NCI-H1694 treated with DMSO at 0.1 percent for 48 hours (cell line): ENCODE measurements at places on chromosomes 6 and 20.

DNA sequence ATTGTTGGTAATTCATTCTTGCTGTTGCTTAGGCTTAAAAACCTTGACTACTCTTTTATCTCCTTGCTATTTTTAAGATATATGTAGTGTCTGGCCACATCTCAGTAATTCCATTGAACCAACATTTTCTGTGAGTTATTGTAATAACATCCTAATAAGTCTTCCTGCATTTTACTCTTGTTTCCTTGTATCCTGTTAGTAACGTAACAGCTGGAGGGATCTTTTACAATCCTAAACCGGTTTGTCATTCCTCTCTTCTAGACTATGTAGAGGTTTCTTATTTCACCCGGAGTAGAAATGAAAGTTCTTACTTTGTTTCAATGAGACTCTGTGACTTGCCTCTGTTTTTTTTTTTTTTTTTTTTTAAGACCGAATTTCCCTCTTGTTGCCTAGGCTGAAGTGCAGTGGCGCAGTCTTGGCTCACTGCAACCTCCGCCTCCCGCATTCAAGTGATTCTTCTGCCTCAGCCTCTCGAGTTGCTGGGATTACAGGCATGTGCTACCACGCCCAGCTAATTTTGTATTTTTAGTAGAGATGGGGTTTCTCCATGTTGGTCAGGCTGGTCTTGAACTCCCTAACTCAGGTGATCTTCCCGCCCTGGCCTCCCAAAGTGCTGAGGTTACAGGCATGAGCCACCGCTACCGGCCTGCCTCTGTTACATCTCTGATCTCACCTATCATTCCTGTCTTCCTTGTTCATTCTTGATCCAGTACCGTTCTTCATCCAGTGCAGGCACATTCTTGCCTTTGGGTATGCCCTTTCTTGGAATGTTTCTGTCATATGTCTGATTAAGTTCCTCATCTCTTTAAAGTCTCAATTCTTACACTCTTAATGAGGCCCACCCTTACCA is 44.7 kb downstream of the NCOA3 start:
- DNase-seq: no peak

DNA sequence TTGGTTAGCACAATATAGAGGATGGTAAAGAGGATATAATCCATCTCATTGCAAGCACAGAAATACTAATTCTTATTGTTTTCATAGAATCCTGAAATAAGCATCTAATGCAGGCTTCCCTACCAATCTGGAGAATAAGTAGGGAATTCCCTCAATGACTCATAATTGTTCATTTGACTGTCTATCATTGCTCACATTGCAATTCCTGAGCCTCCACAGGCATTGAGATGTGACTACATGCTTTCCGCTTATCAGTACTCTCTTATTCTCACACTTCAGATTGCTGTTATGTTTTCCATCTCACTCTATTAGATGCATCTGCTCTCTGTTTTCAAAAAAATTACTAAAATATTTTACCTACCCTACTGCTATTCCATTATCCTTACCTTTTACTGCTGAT is 216.2 kb upstream of the PRSS16 start:
- DNase-seq: no peak

DNA sequence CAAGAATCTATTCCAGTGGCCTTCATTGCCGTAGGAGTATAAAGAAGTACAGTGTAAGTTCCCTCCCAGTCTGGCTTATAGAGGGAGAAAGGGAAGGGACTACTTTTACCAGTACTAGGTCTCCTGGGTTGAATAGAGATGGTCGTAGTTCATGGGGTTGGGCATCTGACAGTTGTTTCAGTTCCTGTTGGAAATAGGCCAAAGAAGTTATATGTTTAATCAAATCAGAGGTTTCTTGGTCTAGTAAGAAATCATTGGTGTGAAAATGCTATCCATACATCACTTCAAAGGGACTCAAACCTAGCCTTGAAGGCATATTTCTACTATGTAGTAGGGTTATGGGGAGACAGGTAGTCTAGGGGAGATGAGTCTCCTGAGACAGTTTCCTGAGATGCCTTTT is 45.6 kb upstream of the MAN1A1 start:
- no peak for DNase-seq

DNA sequence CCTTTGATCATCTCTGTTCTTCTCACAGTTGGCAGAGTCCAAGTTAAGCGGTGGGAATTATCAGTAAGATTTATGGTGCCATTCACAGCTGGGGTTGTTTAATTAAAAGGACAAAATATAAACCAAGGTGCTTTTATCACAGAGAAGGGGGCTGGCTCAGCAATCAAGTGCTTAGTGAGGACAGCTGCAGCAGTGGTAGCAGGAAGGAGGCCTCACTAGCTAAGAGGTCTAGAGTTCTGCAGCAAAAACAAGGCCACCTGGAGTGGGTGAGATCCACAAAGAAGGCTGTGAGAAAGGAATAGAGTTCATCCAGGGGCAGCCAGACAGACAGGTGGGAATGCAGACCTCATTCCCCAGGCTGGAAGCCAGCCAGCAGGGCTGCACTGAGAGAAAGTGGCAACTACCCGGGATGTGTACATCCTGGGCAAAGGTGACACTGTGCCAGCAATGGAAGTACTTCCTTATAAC is 37.1 kb downstream of the PIGU start:
- peak; percentile 13 for DNase-seq

DNA sequence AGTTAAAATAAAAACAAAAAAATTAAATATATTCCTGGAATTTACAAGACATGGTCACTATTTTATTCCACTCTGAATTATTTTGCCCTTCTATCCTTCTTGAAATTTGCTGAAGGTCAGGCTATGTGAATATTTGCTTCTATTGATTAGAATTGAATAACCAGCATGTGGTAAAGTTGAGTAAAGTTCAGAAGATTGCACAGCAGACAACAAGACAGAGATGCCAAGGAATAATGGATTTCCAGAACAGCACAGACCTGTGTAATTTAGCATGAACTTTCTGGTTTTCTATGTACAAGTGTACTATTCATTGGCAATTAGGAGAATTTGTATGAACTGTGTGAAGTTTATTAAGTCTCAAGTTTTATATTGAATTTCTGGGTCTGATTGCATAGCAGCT is 352.4 kb downstream of the TBC1D32 start:
- no peak for DNase-seq

DNA sequence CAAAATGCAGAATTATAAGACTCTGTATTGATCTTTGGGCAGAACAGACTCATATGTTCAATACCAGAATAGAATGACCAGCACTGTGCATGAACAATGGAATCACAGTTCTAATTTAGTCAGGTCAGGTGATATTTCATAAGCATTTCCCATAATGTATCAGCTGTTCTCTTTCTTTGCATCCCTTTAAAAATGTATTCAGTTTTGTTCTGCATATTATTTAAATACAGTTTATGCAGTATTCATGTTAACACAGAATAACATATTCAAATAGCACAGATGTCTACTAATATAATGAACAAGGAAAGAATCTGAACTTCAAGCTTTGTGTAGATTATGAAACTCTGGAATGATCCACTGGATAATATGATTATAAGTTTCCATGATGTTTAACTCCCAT is 128.5 kb downstream of the LAMP5 start:
- DNase-seq: no peak

GRCh38 chr6:91167846-91168245 is 581.0 kb upstream of the MAP3K7 start:
- no peak for DNase-seq

DNA sequence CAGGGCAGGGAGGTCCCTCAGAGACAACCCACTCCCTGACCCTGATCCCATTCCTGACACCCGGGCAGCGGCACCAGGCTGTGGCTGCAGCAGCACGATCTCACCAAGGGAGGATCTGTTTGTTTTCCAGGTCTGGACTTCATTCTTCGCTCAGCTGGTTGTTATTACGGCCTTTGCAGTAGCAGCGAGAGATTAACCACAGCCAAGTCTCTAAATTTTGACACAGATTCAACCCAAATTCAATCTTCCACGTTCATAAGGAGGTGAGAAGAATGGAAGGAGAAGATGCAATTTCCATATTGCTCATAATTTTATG is 91.1 kb upstream of the THBS2 start:
- DNase-seq: no peak

DNA sequence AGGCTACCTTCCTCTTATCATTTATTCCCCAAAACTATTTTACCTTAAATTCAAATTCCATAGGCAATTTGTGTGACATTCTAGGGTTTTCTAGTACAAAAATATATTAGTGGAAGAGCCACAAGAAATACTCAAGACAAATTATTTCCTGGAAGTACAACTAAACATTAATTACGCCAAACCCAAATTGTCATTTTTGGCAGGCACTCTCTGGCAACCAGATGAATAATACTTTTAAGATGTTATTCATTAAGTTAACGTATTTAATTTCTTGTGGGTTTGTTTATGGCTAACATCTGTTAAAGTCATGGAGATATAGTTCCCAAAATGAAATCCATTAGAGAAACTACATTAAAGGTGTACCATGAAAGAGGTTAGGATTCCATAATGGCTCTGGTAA is 40.5 kb downstream of the HMGN3 start:
- DNase-seq: no peak

DNA sequence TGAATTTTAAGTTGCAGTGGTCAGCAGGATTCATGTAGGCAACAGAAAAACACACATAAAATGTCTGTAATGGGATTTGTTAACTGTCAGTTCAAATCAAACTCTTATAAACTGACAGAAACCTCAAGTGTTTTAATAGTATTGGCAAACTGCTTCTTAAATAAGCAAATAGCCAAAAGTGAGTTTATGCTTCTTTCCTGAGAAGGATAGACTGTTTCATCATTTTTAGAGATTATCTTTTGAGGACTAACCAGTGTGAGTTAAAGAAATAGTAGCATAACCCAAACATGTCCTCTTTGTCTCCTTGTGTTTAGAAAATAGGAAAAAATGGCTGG is 68.0 kb downstream of the AIG1 start:
- DNase-seq: no peak

DNA sequence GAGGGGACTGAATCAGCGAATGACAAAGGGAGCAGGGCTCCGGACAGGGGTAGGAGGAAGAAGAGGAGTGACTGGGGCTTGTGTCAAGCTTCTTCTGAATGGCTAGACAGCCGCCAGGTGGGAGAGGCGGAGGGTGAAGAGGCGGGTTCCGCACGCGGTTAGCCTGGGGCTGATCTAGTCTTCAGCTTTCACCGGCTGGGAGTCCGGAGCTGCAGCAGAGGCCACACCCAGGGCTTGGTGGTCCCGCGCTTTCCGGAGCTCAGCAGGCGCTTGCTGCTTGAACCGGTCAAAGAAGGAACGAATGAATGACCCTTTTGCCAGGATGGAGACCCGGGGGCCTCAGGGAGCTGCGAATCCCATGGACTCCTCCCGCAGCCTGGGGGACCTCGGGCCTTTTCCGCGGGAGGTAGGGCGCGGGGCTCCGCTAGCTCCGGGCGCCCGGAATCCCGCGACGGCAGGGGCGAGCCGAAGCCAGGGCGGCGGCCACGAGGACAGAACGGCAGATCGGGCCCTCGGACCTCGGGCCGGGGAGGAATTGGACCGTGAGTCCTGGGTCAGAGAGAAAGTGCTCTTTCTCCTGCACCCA is at the start of gene C6orf141:
TSS of gene C6orf141 (plus strand) at position 177 of the 586 bp plus-strand sequence. CDS start at position 302, 125 bp downstream.
- no peak for DNase-seq
